ENCODE measurements at places on chromosomes 11 and 22.

DNA sequence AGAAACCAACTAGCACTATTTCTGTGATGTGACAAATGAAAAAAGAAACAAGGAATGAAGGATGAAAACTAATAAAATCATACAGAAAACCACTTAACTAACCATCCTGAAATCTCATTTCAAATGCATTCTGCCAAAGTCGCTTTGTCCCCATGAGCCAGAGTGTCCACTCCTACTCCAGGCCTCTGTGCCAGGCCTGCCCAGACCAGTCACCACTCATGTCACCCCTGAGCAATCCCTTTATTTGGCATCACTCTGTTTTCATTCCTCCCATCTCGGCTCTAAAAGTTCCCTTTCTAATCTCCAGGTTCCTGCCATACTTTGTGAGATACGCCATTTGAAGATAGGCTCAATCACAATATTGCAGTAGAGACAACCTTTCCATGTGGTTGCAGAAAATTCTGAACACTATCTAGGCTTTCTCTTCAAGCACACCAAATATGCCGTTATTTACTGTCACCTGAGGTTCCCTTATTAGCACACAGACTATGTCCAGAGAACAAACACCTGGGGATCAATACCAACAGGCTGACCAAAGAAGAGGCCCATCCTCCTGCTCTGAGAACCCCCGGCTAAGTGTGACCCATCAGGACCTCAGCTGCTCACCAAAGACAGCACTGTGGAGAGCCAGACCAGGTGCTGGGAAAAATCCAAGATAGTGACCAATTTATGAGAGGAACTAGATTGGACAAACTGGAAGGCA, 202.4 kb downstream of the LARGE1 start:
- no peak for DNase-seq

DNA sequence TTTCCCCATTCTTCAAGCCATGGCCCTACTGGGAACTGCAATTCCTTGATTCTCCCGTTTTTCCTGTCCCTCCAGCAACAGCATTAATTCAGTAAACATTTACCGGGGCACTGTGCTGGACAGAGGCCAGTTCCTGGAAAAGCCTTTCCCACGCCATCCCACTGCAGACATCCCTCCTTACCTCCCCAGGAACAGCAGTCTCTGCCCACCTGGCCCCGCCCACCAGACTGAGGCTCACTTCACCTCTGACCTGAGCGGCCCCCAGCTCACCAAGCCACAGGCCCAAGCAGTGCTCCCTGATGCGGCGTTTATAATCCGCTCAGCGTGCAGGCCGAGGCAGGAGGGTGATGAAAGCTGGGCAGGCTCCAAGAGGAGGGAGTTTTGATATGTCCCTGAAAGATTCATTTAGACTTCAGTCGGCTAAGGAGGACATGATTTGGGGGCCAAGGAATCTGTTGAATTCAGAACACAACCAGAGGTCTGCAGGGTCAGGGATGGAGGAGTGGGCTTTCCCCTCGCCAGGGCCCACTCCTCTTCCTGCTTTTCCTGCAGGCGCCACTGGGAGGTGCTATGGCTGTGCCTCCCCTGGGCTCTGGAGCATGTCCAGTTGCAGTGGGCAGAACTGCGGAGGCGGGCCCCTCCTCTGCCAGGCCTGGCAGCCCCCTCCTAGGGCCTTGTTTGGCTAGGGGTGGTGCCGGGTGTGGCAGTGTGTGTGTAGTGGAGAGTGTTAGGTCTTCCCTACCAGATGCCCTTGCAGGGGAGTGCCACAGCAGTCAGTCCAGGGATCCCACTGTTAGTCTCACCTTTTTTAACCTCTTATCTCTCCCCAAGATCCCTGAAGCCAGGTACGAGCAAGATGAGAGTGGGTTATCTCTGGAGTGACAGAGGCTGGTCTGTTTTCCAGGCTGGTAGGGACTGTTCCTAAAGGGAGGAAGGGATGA, 1.4 kb upstream of the TAGLN start:
- no peak for DNase-seq

- DNase-seq, result no peak
Measured at GRCh38 chr11:123144707-123145106, 50.3 kb downstream of the CLMP start.

- no peak for DNase-seq
Measured at GRCh38 chr22:27460591-27461347, 340.8 kb downstream of the MN1 start.

DNA sequence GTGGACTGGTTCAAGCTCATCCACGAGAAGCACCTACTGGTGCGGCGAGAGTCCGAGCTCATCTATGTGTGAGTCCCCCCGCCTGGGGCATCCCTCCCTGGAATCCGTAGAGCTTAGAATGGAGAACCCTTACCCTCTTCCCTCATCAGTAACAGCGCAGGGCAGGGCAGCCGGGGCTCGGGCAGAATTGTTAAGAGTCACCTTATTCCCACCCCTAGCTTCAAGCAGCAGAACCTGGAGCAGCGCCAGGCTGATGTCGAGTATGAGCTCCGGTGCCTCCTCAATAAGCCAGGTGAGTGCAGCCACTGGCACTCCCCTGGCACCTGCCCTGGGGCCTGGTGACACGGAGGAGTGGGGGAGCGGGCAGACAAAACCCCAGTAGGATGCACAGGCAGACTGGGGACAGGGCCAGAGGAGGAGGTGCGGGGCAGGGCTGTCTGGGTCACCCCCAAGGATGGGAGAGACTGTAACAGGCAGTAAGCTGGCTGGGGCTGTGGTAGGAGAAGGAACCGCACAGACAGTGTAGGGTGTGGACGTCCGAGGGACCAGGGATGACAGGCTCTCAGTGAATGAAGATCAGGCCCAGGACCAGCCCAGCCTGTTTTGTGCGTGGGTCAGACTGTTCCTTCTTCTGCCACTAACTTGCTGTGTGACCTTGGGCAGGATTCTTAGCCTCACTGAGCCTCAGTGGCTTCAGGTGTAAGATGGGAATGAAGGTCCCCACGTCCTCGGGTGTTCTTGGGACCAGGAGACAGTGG, 20.4 kb downstream of the C22orf23 start:
- DNase-seq, result no peak

DNA sequence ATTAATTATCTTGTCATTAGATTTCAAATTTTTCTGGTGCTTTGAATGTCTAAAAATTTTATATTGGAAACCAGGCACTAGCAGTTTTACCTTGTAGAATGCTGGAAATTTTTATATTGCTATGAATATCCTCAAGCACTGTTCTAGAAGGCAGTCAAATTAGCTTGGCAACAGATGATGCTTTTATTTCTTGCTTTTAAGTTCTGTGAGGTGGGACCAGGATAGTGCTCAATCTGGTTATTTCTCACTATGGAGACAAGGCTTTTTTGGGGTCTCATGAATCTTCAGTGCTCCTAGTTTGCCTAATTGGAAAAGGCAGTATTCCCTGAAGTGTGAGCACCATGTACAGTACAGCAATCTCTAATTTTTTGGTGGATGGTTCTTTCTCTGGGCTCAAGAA, 27.1 kb downstream of the ANO3 start:
- no peak for DNase-seq

- DNase-seq, result no peak
Measured at GRCh38 chr11:62120001-62120400, 3.8 kb upstream of the INCENP start.
